ENCODE measurements at places on chromosomes 5 and 9. TPM values are rescaled to one million over a fixed set of nuclear protein-coding genes. Genes with fewer than 3 reads are reported as not detected.

Gene NUTM2F
- total RNA-seq, result not detected

Gene CAPSL
- total RNA-seq, result 0.56 TPM

Gene SPATA9
- total RNA-seq, result not detected

Gene RGS7BP
- not detected for total RNA-seq

Gene SLC38A9
- 12.0 TPM for total RNA-seq

Gene BAAT
- total RNA-seq, result not detected

Gene NEUROG1
- total RNA-seq, result not detected

Gene RXRA
- 23.2 TPM for total RNA-seq

Gene PIP5K1B
- total RNA-seq, result 0.98 TPM

Gene FOXD4L6
- 0.16 TPM for total RNA-seq

Gene UHRF2
- 57.0 TPM for total RNA-seq

Gene ZFP62
- total RNA-seq, result 22.6 TPM

Gene FAM153A
- 56.9 TPM for total RNA-seq

Gene SYK
- 0.56 TPM for total RNA-seq

Gene COQ4
- total RNA-seq, result 33.5 TPM

Gene SHB
- total RNA-seq, result 3.2 TPM

DNA sequence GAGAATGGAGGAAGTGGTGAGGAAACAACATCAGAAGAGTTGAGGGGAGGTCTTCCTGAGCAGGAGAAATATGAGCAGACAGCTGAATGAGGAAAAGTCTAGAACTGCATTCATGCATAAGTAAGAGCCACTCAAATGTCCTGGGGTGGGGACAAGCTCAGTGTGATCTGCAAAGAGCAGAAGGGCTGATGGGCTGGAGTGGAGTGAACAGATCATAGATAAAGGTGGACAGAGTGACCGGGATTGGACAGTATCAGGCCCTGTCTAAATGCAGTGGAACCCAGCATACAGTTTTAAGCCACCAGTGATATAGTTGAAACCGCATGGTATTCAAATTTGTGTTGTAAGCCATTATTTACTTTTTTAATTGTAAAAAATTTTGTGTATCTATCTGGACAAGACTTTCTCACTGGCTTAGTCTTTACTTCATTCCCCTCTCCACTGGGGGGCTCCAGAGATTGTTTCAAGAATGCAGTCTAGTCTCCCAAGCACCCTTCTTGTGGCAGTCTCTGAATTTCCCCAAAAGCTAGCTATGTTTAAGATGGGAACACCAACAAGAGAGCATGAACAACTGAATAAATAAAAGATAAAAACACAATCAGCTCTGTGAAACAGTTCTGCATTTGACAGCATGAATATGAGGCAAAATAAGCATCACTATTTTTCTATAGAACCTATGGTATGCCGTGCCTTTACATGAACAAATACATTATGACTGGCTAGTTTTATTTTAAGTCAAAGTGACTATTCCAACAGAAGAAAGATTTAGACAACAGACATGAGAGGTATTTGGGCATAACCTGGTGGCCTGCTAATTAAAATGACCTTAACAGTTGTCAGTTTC, 10.7 kb upstream of the STK32A start:
- H3K27me3 ChIP-seq, result peaks cover 2% of the 10 kb centered on the region
- H3K27ac ChIP-seq, result no peak overlapping the region
- DNase-seq, result peak; percentile 9
- H3K36me3 ChIP-seq, result no peaks in the 10 kb centered on the region
- no peak overlapping the region for H3K4me3 ChIP-seq

- H3K4me3 ChIP-seq, result no peak overlapping the region
- no peak for DNase-seq
- H3K27me3 ChIP-seq, result no peaks in the 10 kb centered on the region
- no peaks in the 10 kb centered on the region for H3K36me3 ChIP-seq
Measured at GRCh38 chr5:122102825-122103224, 24.8 kb upstream of the LOX start.

DNA sequence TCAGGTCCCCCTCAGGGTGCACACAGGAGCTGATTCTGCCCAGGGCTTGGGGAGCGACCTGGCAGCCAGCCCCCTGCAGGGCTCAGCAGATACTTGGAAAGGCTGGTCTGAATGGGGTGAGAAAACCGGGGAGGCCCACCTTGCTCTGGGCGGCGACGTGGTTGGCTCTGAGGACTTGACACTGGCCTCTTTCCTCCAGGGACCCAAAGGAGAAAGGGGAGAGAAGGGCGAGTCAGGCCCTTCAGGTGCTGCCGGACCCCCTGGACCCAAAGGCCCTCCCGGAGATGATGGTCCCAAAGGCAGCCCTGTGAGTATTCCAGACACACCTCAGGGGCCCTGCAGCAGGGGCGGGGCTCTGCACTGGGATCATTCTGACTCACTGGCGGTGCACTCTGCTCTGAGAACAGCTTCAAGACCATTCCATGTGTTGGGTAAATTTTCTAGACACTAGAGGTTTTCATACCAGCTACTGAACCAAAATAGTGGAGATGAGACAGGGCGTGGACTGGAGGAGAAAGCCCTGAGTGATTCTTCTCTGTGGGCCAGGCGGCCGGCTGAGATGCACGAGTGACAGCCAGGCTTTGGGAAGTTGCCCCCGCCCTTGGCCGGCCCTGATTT, 65.9 kb upstream of the FCN2 start:
- no peak overlapping the region for H3K4me3 ChIP-seq
- no peaks in the 10 kb centered on the region for H3K4me1 ChIP-seq
- H3K36me3 ChIP-seq, result no peaks in the 10 kb centered on the region
- no peak for DNase-seq
- no peak overlapping the region for H3K27ac ChIP-seq

DNA sequence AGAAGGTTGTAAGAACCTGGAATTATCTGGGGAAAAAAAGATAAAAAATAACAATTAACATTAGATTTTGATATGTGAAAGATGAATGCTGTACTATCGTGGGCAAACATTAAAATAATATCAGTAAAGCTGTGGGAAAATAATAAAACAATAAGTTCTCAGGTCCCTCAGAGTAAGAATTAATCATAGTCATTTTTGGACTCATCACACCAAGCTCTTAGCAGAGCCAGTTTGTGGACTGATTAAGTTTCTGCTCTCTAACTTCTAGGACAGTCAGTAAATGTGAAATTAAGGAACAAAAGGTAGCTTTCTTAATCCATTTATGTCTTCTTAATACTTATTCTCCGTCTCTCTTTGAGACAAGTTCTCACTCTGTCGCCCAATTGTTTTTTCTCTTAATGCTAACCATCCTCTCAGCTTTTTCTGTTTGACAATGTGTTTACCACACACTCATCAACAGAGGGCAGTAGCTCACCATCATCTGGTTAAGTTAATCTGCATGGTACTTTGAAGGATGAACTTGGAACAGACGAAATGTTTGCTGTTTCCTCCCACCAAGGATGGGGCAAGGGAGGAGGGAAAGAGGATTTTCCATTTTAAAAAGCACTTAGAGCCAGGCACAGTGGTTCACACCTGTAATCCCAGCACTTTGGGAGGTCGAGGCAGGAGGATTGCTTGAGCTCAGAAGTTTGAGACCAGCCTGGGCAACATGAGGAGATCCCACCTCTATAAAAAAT, 5.3 kb upstream of the ACO1 start:
- peak; percentile 46 for DNase-seq
- no peaks in the 10 kb centered on the region for H3K36me3 ChIP-seq
- H3K4me3 ChIP-seq, result peak overlapping the region; percentile 33
- peaks cover 12% of the 10 kb centered on the region for H3K27me3 ChIP-seq

DNA sequence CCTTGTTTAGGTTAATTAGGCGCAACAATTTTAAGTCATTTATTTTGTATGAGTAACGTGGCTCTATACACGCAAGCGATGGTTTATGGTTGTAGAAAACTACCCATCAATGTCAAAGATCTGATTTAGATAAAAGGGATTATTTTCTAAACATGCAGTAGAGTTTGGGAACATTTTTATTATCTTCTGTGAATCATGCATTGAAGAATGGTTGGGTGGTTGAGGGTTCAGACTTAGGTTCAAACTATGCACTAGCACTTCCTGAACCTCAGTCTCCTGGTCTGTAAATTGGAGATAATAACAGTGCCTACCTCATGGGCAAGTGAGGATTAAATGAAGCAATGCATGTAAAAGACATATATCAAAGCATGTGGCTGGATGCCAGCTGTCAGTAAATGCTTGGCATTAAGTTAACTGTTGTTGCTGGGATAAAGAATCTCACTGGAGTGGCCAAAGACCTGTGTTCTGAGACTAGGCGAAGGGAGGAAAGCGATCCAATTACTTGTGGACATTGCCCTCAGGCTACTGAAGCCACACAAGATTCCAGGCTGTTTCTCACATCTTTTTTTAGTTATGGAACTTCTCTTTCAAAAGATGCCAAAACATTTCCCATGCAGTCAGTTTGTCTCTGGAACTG, 1.1 kb upstream of the OTULINL start:
- DNase-seq, result no peak
- H3K36me3 ChIP-seq, result peaks cover 2% of the 10 kb centered on the region
- peaks cover 33% of the 10 kb centered on the region for H3K4me1 ChIP-seq
- peak overlapping the region; percentile 79 for H3K4me3 ChIP-seq
- H3K27me3 ChIP-seq, result peaks cover 10% of the 10 kb centered on the region
- no peak overlapping the region for H3K27ac ChIP-seq

GRCh38 chr5:122351416-122352157, 39.5 kb downstream of the SNCAIP start:
- H3K4me1 ChIP-seq, result no peaks in the 10 kb centered on the region
- no peaks in the 10 kb centered on the region for H3K36me3 ChIP-seq
- no peak for DNase-seq
- no peaks in the 10 kb centered on the region for H3K27me3 ChIP-seq
- no peak overlapping the region for H3K27ac ChIP-seq

GRCh38 chr5:170173647-170174046, 59.1 kb upstream of the C5orf58 start:
- H3K4me3 ChIP-seq, result no peak overlapping the region
- no peaks in the 10 kb centered on the region for H3K27me3 ChIP-seq
- no peaks in the 10 kb centered on the region for H3K36me3 ChIP-seq
- no peak overlapping the region for H3K27ac ChIP-seq
